ENCODE measurements at places on chromosomes 12 and 14.

GRCh38 chr12:19075711-19076340 lies 53.7 kb upstream of the PLEKHA5 start:
- no peak for DNase-seq

DNA sequence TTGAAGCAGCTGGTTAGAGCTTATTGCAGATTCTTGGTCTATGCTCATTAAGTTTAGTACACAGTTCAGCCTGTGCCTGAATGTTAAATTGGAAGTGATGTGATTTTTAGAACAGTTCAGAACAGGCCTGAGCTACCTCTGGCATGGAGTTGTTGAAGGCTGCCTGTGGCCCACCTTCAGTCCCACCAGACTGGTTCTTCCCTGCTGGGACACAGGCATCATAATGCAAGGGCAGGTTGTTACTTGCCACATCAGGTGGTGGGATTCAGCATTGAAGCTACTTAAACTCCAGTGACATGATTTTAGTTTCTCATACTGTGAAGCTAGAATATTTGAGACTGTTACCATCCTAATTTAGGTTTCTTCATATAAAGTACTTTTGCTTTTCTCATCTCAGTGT lies 49.4 kb downstream of the PROX2 start:
- no peak for DNase-seq

DNA sequence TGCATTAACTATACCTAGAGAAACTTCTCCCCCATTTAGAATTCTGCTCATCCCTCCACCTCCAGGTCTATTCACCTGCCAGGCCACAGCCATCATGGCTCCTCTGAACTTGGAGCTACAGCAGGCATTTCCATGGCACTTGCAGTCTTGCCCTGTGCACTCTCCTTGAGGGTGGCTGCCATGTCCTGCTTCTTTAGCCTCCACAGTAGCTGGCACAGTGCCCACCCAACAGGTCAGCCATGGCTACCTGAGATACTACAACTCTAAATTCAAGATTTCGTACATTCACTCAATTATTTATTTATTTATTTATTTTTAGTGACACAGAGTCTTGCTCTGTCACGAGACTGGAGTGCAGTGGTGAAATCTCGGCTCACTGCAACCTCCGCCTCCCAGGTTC lies 46.5 kb downstream of the GCH1 start:
- no peak for DNase-seq

GRCh38 chr14:33573301-33573880 lies 377.5 kb downstream of the EGLN3 start:
- no peak for DNase-seq

- DNase-seq, result no peak
Measured at GRCh38 chr14:89845346-89845745, 109.2 kb downstream of the EFCAB11 start.

- DNase-seq, result peak; percentile 49
Measured at GRCh38 chr14:52068615-52069306, at the start of gene NID2. TSS of gene NID2 (minus strand) at chr14:52069059. CDS start at chr14:52068994, 65 bp downstream.

DNA sequence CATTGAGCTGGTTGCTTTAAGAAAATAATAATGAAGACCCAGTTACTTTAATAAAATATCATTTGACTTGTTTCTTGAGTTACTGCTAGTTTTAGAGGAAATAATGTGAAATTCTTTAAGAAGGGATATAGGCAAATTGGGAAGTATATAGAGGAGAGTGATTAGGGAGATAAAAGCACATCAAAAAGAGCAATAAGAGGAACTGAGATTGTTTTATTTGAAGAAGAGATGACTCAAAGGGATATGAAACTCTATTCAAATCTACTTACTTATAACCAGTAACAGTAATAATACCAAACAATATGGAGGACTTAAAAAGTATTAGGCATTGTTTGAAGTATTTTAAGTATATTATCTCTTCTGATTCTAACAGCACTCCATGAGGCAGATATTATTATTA lies 37.1 kb downstream of the LRRK2 start:
- no peak for DNase-seq

- DNase-seq, result no peak
Measured at GRCh38 chr12:52127683-52128450, 48.4 kb downstream of the SMIM41 start.
